IMR-90 (cell line): ENCODE measurements at places on chromosomes 6 and 20. TPM values are rescaled to one million over a fixed set of nuclear protein-coding genes. Genes with fewer than 3 reads are reported as not detected.

The LY6G6F gene
- not detected in 2 replicates for total RNA-seq

The TFAP2D gene
- total RNA-seq: not detected in 2 replicates

The PCSK2 gene
- not detected in 2 replicates for total RNA-seq

DNA sequence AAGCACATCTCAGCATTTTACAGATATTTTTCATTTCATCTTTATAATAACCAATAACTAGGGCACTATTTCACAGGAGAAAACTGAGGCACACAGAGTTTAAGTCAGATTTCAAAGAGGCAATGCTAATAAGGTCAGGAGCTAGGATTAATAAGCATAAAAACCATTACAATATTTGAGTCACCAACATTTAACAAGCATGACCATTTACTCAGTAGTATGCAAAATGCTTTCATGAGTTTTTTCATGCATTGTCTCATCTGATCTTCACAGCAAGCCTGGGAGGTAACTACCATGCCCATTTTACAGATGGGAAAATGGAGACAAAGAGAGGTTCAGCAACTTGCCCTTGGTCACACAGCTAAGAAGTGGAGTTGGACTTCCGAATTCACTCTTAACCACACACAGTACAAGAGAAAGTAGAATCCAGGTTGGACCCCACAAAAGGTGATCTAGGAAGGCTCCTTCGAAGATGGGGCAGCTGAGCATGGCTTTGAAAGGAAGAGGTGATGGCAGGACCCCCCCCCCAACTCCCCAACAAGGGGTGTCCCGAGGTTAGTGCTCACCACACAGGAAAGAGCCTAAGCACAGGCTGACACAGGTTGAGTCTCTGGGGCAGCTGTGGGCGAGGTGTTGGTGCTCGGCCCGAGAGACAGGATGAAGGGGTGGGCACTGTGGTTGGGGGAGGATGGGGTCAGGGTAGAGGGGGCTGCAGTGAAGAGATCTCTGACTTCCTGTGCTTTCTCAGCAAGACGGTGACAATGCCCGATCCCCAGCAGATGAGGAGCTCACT, 108.8 kb downstream of the PREX1 start:
- no peak for DNase-seq

- DNase-seq: no peak
Measured at GRCh38 chr6:134324766-134325165, 6.9 kb upstream of the SGK1 start.

The GNRH2 gene
- total RNA-seq: 0.18 and 0.28 TPM in 2 replicates

The NHSL1 gene
- total RNA-seq: 6.9 and 7.2 TPM in 2 replicates

GRCh38 chr6:4078691-4079471, at the start of gene FAM217A:
FAM217A (minus strand) TSS chr6:4079137; CDS start chr6:4077414, 1,723 bp downstream.
- no peak for DNase-seq

DNA sequence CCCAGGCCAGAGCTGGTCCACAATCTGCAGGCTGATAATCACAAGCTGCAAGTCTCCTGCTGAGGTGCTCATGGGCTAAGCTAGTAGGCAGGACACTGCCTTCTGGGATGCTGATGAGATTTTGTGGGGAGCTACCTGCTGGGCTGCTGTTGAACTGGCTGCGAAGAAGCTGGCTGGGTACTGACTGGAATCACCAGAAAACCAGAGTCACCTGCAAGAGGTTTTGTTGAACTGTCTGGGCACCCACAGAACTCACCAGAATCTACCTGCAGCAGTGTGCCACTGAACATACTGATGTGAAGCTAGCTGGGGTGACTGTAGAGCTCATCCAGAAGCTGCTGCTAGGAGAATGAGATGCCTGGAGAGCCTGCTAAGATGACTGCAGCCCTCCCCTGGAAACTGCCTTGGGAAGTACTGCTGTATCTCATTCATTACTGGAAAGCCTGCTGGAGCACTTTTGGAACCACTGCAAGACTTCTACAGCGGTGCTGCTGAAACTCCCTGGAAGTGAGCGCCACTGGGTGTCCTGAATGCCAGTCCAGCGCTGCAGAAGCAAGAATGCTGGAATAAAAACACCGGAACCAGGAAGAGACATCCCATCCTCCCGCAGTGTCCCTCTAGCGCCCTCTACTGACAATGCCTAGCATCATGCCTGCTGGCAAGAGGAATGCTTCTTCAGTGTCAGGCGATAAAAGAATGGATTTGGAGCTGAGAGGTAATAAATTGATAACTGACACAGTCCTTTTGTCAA, 64.9 kb upstream of the ARHGAP18 start:
- DNase-seq: peak; percentile 82

DNA sequence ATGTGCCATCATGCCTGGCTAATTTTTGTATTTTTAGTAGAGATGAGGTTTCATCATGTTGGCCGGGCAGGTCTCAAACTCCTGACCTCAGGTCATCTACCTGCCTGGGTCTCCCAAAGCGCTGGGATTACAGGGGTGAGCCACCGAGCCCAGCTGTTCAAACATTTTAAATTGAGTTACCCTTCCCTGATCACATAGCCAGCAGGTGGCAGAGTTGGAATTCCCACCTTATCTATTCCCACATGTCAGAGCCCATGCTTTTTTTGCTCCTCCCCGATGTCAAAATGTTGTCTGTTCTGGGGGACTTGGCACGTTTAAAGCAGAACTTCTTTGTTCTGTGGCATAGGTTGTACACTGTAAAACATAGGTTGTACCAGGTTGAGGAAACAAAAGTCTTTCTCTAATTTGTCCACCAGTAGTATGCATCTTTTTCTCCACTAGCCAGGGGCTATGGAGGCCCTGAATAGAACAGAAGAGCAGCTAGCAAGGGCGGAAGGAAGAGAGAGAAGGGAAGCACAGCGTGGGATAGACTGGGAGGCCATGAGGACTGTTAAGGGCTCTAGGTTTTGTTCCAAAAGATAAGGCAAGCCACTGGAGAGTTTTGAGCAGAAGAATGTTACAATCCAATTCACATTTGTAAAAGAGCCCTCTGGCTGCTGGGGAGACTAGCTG, 7.3 kb upstream of the LBP start:
- no peak for DNase-seq

- DNase-seq: peak; percentile 24
Measured at GRCh38 chr6:4575714-4576113, 200.5 kb upstream of the CDYL start.

DNA sequence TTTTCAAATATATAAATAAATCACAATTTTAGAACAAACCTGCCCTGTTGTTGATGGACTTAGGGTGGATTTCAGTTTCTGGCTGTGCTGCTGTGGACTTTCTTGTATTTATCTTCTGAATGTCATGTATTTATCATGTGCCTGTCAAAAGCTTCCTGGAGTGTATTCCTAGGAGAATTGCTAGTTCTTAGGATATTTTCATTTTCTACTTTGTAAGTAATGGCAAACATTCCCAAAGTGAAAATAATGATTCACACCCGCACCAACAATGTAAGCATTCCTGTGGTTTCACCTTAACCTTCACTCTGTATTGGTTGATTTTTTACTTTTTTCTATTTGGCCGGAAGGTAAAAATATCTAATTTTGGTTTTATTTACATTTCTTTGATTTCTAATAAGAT, 387.8 kb downstream of the SMOC2 start:
- no peak for DNase-seq

- DNase-seq: peak; percentile 68
Measured at GRCh38 chr6:42742116-42742894, 3.6 kb downstream of the TBCC start.

DNA sequence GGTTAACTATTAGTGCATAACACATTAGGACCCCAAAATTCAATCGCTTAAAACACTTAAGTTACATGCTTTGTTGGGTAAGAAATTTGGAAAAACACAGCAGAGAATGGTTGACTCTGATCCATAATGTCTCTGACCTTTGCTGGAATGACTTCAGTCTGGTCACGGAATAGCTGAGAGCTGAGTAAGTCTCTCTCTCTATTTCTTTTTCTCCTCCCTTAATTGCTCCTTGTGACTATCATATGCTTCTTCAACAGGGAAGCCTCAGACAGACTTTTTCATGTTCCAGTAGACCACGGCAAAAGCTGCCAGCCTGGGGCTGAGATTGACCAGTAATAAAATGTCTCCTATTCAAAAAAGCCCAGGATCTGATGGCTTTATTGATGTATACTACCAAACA, 4.8 kb downstream of the OR12D1 start:
- no peak for DNase-seq

DNA sequence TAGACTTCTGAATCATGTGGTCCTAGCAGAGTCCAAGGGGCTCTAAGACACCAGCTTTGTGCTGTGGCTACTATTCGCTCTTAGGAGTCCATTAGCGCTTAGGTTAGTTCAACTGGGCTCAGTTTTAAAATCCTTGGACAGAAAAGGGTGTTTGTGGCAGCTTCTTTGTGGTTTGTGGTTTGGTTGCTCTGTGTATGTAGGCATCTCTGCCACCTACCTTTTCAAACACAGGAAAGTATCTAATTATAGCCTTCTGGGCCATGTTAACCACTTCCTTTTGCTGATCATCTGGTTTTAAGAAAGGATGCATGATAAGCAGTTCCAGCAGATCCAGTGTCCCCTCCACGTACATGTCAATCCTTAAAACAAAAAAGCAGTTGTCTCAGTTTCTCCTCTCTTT, 10.8 kb downstream of the GSTA4 start:
- no peak for DNase-seq

DNA sequence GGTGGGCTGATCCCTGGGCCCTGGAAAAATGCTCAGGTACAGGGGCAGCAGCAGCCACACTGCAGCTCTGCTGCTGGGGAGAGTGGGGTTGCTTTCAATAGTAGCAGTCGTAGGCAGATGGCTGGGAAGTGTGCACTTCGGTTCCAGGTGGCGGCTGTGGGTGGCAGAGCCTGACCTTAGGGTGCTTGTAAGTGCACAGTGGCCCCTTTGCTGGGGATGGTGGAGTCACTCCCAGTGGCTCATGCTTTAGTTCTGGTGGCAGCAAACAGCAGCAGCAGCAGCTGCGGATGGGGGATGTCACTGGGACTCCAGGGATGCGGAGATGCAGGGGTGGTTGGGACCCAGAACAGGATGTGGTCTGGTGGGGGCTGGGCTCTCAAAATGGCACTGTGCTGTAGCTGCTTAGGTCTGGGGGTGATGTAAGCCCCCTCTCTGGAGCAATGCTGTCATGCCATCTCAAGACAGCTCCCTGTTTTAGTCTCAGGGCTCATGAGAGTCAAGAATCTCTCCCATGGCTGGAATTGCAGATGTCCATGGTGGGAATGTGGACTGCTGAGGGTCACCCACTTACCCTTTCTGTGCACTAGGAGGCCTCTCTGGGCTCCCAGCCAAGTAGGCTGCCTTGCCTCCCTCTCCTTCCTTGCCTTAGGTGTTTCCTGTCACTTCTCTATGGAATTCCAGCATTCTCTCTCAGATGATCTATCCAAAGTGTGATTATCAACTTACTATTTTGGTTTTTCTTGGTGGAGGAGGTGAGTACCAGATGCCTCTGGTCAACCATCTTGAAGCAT, 146.7 kb upstream of the SLC22A23 start:
- no peak for DNase-seq

GRCh38 chr20:35838205-35838604, 66.4 kb downstream of the PHF20 start:
- no peak for DNase-seq

- DNase-seq: no peak
Measured at GRCh38 chr6:22807818-22808217, 238.5 kb downstream of the HDGFL1 start.

DNA sequence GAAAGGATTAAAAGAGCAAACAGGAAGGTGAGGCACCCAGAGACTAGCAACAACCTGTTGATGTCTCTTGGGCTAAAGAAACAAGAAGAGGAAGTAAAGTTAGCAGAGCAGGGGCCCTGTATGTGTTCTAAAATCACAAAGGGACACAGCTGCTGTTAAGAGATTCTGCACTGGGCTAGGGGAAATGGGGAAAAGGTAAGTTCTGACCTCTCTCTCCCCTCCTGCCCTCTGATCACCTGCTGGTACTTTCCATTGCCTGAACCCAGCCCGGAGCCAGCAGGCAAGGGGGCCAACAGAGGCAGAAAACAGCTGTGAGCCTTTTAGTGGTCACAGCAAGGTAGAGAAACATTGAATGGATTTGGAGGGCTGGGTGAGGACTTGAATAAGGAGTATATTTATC, 13.5 kb upstream of the CNR1 start:
- DNase-seq: no peak

The SLC17A1 gene
- not detected in 2 replicates for total RNA-seq

- no peak for DNase-seq
Measured at GRCh38 chr6:20112241-20112640, 100.0 kb downstream of the MBOAT1 start.

DNA sequence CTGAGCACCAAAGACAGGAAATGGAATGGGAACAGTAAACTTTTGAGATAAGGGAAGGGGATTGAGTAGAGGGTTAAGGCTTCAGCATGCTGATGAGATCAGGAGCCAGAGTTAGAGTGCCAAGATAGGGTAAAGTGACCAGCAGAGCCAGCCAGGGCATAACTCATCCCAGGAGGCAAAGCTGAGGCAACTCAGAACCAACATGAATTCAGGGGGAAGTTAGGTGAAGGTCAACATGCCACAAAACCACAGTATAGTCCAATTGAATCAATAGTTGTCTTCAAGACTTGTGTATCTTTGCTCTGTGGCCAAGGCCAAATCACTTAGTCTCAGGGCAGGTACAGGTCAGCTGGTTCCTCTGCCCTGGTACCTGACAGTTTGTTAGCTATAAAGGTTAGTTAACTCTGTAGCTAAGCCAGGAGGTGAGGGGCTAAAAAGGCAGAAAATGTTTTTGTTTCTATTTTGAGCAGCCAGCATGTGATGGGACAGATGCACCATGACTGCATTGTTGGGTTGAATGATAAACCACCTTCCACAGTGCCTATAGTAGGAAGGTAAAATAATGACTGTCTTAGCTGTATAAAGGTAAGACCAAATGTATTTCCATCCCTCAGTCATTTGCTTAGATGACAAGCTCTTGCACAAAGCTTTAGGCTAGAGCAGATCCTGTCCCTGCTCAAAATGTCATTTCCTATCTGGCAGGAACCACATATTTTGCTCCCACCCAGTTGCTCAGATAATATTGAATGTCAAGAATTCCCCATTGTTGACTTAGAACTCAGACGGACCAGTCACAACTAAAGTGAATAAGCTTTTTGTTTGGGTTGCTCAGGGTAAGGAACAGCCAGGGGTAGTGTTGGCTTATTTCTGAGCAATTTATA, 15.8 kb downstream of the RNF8 start:
- DNase-seq: peak; percentile 39

DNA sequence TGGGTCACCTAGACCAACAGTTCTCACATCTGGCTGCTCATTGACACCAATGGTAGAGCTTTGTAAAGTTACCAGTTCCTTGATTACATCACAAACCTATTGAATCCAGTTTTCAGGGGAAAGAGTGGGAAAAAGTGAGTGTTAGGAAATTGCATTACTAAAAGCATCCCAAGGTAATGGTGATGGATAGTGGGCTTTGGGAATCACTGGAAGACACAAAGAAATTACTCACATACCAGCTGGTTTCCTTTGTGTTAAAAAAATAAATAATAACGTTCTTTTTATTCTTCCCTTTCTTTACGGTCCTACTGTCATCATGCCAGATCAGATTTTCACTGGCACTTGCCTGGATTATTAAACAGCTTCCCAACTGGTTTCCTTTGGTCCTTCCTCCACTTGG, 370.7 kb downstream of the RFPL4B start:
- DNase-seq: no peak

- no peak for DNase-seq
Measured at GRCh38 chr6:43771858-43772680, 2.1 kb downstream of the VEGFA start.
